Midbrain (tissue), 1 donor: ENCODE measurements at places on chromosomes 6 and 20.

DNA sequence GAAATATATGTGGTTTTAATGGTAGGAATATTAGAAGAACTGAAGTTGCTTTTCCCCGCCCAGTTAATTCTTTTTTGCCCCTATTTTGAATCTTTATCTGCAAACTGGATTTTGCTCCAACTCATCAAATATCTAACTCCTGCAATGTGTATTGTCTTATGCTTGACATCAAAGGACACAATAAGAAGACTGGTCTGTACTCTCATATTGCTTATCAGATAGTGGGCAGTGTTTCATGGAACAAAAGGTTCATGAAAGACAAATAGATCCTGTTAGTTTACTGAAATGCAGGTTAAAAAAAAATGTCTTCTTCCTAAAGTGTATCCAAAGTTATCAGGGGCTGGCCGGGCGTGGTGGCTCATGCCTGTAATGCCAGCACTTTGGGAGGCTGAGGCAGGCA lies 27.7 kb upstream of the GTF3C6 start:
- no peak for DNase-seq

- no peak for DNase-seq
Measured at GRCh38 chr20:22924949-22925612, 110.0 kb upstream of the SSTR4 start.

DNA sequence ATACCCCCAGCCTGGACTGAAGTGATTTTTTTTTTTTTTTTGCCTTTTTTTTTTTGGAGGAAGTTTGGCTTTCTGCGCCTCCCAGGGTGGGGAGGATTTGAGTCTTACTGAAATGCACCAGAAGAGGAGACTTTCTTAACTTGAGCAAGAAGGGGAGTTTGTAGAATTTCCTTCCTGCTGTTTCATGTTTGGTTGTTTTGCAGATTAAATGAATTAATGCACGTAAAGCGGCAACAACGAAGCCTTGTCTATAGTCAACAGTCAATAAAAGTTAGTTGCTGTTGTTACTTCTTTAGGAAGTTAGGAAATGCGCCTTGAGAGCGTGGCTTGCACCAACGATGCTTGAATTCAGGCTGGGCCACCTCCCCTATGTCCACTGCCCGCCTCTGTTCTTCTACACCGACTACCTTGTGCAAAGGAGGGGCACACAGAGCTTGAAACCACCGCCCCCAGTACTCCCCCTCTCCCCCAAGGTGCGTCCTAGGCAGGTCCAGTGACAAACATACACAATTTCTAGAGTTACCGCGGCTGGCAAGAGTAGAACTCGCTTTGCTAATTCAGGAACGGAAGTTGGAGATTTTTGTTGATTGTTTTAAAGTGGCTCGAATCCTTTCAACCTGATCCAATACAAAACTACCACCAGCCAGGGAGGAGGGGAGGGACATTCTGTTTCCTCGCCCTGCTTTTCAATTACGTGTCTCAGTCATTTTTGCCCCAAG lies 830 bp upstream of the CYP24A1 start:
- no peak for DNase-seq

DNA sequence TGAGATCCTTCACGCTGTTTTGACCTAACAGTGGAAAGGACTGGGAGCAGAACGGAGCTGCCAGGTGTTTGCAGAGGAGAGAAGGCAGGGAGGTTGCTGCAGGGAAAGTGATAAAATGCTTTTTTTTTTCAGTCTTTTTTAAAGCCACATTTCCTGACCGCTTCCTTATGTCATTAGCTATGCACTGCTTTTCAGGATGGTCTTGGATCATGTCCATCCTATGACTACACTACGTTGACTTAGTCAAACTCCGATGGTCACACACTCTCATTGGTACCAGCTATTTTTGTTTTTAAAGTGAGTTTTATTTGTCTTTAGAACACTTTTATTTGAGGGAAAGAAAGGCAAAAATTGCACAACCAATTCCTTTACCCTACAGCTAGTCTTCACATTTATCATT lies 89.2 kb upstream of the EXOC2 start:
- DNase-seq = no peak

GRCh38 chr20:36461600-36462439 lies 79.5 kb upstream of the MYL9 start:
- DNase-seq = peak; percentile 46

DNA sequence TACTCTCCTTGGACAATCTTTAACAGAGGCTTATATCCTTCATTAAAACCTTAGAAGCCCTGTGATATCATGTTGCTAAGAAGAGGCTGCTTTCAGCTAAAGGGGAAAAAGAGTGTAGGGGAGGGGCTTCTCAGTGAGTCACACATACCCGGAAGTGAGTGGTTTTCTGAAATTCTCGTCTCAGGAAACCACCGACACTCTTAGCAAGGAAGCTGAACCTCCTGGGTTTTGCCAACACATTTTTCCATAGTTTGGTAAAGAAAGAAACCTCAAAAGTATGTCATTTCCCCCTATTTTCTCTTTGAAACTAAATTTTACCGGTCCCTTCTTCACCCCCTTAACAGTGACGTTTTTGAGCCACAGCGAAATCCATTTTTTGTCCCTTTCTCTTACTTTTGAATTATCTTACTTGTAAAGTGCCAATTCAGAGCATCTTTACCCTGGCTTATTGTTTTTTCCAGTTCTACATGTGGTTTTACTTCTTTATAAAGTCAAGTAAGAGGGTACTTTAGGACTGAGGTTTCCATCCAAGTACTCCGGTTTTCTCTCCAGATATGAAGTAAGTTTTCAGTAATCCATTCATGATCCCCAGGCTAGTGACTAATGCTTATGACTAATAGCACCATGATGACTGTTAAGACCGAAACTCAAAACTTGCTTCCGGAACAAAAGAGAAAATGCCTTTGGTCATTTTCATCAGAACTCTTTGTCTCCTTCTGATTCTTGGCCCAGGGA lies 219.3 kb downstream of the ARHGAP18 start:
- DNase-seq = peak; percentile 35

GRCh38 chr20:51536116-51537069 lies 6.1 kb downstream of the NFATC2 start:
- DNase-seq = no peak

DNA sequence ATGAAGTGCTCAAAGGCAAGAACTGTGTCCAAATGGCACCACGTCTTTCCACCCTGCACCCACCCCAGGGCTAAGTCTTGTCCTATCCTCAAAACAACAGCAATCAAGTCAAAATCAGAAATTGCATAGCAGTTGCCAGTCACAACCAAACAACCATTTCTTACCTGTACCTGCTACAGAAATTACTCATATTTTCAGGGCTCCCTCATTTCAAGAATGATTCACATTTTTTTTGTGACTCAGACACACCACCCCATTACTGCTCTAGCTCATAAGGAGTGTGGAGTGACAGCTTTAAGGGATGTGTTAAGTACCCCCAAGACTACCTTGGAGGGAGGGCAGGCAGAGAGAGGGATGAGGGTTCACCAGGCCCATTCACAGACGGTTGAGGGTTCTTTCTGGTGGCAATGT lies 111.7 kb downstream of the TRERF1 start:
- no peak for DNase-seq
